NCI-H748 treated with DMSO at 0.1 percent for 48 hours (cell line): ENCODE measurements at places on chromosomes 5 and 9.

DNA sequence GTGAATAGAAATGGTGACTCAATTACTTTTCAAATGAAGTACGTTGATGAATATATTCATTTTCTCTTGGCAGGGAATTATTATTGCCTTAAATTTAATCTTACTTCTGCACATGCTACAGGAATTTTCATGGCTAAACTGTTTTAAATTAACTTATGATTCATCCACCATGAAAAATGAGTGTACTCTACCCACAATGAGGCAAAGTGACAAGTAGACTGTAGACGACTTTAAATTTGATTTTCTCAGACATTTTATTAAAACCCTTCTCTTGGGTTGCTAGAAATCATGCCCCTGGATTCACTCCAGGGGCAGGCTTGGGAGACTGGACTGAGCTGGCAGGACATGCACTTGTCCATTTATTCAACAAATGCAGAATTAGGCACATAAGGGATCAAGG lies 23.5 kb upstream of the ERAP2 start:
- no peak for DNase-seq

DNA sequence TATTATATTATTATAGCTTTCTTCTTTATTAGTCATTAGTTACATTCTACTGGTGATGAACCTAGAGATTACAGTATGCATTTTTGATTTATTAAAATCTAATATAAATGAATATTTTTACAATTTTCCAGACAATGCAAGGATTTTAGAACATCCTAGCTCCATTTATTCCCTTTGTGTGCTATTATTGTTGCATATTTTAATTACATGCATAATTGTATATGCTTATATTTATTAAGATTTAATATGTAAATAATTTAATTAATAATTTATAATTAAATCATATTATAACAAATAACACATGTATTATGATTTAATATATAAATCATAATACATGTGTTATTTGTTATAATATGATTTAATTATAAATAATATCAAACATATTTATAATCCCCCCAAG lies 23.4 kb upstream of the MACROH2A1 start:
- no peak for DNase-seq

GRCh38 chr9:17068671-17069070 lies 66.2 kb upstream of the CNTLN start:
- no peak for DNase-seq

- no peak for DNase-seq
Observed at GRCh38 chr5:14400085-14400484, 181.5 kb upstream of the OTULINL start.

GRCh38 chr9:69885474-69885929 lies 64.9 kb downstream of the CFAP95 start:
- DNase-seq: no peak
